Thoracic aorta endothelial cell (primary cell): ENCODE measurements at places on chromosomes 4 and X. TPM values are rescaled to one million over a fixed set of nuclear protein-coding genes. Genes with fewer than 3 reads are reported as not detected.

COL4A5 gene
- total RNA-seq: 9.3 and 19.1 TPM in 2 replicates

TASL gene
- total RNA-seq: not detected in 2 replicates

SPANXA1 gene
- not detected in 2 replicates for total RNA-seq

WWC2 gene
- total RNA-seq: 49.7 and 50.0 TPM in 2 replicates

FAM47A gene
- total RNA-seq: not detected in 2 replicates

TCEAL5 gene
- not detected in 2 replicates for total RNA-seq

FAM53A gene
- 1.3 and 1.6 TPM in 2 replicates for total RNA-seq

DGKK gene
- not detected in 2 replicates for total RNA-seq

CCKAR gene
- total RNA-seq: not detected in 2 replicates

PNMA3 gene
- not detected in 2 replicates for total RNA-seq

MAP9 gene
- 0.22 and 0.40 TPM in 2 replicates for total RNA-seq

MEPE gene
- total RNA-seq: not detected in 2 replicates

DAPP1 gene
- total RNA-seq: not detected in 2 replicates

ITIH6 gene
- total RNA-seq: not detected in 2 replicates

HPRT1 gene
- 32.8 and 37.3 TPM in 2 replicates for total RNA-seq

USO1 gene
- 117 and 121 TPM in 2 replicates for total RNA-seq

CC2D2A gene
- 23.1 and 24.8 TPM in 2 replicates for total RNA-seq

WDR1 gene
- 447 and 469 TPM in 2 replicates for total RNA-seq

NDST4 gene
- total RNA-seq: not detected in 2 replicates

ATP1B4 gene
- not detected in 2 replicates for total RNA-seq

RAB41 gene
- total RNA-seq: not detected in 2 replicates

DMP1 gene
- not detected in 2 replicates for total RNA-seq

MAPK10 gene
- 0.27 and 0.36 TPM in 2 replicates for total RNA-seq

IL1RAPL2 gene
- not detected in 2 replicates for total RNA-seq

FHIP1A gene
- total RNA-seq: 0.80 and 1.1 TPM in 2 replicates

CD99 gene
- total RNA-seq: 344 and 508 TPM in 2 replicates

PLXNA3 gene
- total RNA-seq: 8.4 and 13.8 TPM in 2 replicates
